Activated naive CD4-positive, alpha-beta T cell treated with anti-CD3 and anti-CD28 coated beads, Interleukin-2, amount 50 U/mL, for 72 hours (primary cell): ENCODE measurements at places on chromosomes 7 and 10.

- DNase-seq: peak; percentile 78
These were observed 1.1 kb upstream of the EGR2 start for GRCh38 chr10:62817121-62817765.

- DNase-seq: no peak
These were observed 90.9 kb downstream of the DIP2C start for GRCh38 chr10:598415-599170.

GRCh38 chr7:78379148-78379547 is 580.6 kb downstream of the PHTF2 start:
- DNase-seq: no peak

DNA sequence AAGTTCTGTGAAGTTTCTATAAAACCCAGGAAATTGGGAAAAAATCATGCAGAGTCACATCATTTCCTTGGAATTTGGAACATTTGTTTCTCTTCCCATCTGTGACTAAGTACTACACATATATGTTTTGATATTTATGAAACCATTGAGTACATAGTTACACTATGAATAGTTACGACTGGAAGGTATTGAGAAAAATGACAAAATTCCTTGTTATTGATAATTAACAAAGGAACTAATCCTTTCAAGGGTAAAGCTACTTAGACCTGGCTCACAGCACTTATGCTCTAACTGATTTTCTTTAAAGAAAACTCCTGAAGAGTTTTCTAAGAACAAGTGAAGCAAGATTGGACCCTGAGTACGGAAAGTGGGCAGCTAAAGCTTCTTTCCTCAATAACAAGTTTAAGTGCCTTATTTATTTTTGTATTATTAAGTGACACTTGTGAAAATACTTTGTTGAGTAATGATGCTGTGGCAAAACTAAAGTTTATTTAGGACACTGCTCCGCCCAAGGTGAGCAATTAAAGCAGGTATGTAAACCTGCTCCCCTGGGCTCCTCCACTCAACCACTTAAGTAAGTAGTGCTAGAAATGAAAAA is 12.0 kb upstream of the GLCCI1 start:
- no peak for DNase-seq

GRCh38 chr10:13631594-13631993 is 44.8 kb downstream of the PRPF18 start:
- DNase-seq: no peak

- DNase-seq: no peak
These were observed 60.9 kb downstream of the ABCC2 start for GRCh38 chr10:99843310-99843709.

GRCh38 chr10:99630433-99630832 is 10.2 kb upstream of the SLC25A28 start:
- no peak for DNase-seq

GRCh38 chr10:102409604-102410428 is 8.8 kb downstream of the PSD start:
- DNase-seq: no peak

GRCh38 chr7:93097388-93097787 is 20.4 kb downstream of the SAMD9 start:
- no peak for DNase-seq

- no peak for DNase-seq
These were observed 5.9 kb downstream of the LRRC4 start for GRCh38 chr7:128025380-128025779.

DNA sequence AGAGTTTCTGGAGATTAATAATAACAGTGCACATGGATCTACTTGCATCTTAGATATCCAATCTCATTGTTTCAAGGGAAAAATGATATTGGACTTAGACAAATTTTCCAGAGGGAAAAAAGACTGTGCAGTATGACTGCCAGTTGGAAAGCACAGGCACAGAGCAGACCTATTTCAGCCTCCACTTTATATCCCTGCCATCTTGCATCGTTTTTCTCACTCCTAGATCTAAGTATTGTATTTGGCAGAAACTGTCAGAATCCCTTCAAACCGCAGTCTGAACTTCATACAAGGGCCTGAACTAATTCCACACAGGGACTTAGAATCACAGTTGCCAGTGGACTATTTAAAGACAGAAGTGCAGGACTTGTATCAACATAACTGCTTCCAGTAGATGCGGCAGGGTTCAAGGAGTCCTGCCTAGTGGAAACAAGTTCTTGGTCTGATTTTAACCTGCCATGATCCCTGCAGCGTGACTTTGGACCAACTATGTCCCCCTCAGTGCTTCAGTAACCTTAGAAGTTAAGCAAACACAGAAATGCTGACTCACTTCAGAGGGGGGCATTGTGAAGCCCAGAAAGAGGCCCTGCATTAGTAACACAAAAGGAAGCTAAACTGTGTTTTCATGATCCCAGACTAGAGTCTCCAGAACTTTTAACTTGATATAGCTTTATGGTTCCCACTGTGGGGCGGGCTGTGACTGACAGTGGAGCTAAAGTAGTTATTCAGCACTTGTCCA is 95.7 kb upstream of the PALS2 start:
- DNase-seq: no peak

DNA sequence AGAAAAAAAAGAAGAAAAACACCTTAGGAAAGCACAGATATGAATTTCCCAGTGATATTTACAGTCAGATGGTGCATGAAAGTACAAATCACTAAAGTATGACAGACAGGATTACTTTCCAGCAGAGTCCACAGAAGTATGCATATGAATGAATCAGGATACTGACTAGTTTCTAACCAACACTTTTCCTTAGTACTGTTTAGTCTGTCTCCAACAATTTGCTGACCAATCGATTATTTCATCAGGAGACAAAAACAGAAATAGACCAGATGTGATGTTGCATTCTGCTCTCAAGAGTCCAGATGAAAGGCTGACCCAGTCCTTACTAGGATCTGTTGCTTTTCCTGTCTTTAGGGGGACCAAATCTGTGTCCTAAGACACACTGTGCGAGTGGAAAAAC is 14.6 kb downstream of the SLC35B4 start:
- DNase-seq: no peak

- no peak for DNase-seq
These were observed 95.0 kb downstream of the CALD1 start for GRCh38 chr7:134874407-134874806.

DNA sequence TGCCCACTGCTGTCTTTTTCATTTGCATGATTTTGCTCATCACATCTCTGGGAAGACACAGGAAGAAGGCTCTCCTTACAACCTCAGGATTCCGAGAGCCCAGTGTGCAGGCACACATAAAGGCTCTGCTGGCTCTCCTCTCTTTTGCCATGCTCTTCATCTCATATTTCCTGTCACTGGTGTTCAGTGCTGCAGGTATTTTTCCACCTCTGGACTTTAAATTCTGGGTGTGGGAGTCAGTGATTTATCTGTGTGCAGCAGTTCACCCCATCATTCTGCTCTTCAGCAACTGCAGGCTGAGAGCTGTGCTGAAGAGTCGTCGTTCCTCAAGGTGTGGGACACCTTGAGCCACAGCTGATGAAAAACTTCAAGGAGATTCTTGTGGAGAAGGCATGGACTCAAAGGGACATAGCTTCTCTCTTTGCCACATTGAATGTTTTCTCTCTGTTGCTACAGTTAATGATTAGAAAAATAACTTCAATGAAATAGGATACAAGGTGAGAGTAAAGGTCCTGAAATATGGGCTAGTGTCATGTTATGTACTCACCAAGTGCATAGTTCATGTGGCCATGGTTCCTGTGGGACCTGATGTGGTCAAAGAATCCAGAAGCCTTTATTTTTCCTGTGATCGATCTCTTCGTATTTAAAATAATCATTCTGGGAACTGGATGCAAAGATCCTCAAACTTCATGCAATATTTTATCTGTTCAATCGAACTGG is 970 bp downstream of the TAS2R60 start:
- DNase-seq: no peak

DNA sequence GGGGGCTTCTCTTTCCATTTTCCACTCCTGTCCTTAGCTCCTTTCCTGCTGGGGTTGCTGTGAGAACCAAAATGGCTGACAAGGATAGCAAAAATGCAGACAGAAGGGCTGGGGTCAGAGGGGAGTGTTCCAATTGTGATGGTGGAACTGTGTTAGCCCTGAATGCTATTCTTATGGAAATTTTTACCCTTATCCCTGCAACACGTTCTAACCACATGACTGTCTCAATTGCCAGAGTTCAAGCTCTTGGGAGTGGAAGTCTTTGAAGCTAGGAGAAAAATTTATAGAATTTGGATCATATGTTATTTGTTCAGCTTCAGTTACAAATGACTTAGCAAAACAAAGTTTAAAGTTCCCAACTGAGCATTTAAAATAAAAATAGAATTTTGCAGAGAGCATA is 134.1 kb downstream of the ADCYAP1R1 start:
- DNase-seq: no peak

DNA sequence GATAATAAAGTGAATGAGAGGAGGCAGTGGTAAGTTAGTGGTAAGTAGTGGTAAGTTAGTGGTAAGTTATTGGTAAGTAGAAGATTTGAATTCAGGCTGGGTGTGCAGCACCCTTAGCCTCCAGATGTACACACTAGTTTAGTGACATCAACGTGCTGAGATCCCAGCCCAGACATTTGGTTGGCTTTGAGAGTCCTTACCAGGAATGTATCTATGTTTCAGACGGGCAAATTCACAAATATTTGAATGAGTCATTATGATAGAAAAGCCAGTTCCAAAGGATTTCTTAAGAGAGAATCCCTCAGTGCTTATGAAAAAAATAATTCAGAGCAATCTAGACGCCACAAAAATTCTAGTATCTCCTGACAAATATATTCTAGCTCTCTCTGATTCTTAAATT is 70.0 kb downstream of the ARL4A start:
- no peak for DNase-seq
